ENCODE measurements at places on chromosomes 1 and 21. TPM values are rescaled to one million over a fixed set of nuclear protein-coding genes. Genes with fewer than 3 reads are reported as not detected.
A peak's percentile ranks its signal among the peaks of the same experiment; 100 is the strongest.

The KCNK1 gene
- total RNA-seq = not detected

GRCh38 chr1:208204779-208205178 is 39.4 kb downstream of the PLXNA2 start:
- no peak for DNase-seq

The TEX38 gene
- total RNA-seq = not detected

GRCh38 chr1:109640285-109640865 is 15.5 kb upstream of the GSTM4 start:
- peak; percentile 87 for DNase-seq

DNA sequence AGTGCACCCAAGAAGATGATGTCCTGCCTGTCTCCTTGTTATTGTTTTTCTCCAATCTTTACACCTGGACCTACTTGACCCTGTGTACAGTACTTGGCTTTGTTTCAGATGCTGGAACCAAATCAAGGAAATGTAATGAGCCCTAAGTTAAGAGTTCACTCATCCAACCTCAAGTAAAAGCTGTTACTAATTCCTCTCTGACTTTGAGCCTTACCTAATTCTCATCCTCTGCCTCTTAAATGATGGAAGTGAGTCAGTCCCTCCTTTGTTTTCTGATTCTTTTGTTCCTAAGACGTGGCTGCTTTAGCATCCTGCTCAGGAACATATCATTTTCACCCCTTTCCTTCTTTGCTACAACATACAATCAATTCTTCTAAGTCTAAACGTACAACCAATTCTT is 15.3 kb upstream of the PLA2G4A start:
- no peak for DNase-seq

The ALPL gene
- total RNA-seq = 12.2 TPM

GRCh38 chr1:155003227-155003765 is 694 bp downstream of the ZBTB7B start:
- peak; percentile 49 for DNase-seq

DNA sequence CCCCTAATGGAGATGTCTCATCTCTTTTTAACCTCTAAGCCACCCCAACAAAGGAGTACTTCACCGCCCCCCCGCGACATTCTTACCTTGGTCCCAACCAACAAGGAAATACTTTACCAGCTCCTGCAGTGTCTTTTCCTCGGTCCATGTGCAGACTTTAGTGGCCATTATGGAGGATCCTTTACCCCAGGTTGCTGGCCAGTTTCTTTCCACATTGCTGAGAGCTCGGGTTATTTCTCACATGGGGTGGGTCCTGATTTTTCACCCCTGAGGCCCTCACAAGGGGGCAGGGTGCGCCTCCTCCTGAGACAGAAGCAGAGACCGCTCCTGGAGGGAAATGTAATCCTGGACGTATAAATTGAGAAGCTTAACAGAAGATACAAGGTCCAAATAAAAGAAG is 3.0 kb upstream of the AADACL3 start:
- no peak for DNase-seq

GRCh38 chr1:51576085-51576444 is 40.8 kb upstream of the OSBPL9 start:
- DNase-seq = no peak

The DFFB gene
- 20.7 TPM for total RNA-seq

DNA sequence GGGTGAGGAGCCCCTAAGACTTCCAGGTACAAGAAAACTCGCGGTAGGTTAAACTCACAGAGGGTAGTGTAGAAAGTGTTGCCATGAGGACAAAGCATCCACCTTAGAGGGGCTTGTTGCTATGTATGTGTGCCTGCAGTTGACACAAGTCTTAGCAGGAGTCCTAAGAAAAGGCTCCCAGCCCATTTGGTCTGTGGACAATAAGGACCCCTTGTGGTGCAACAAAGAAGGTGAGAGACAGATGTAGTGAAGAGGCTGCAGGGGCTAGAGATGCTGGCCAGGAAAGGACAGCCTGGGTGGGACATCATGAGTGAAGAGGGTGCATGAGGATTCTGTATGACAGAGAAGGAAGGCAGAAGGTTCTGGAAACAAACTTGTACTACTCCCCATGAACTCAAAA is 36.3 kb upstream of the IL10 start:
- peak; percentile 62 for DNase-seq

The ST3GAL3 gene
- 37.4 TPM for total RNA-seq

- DNase-seq = no peak
These were observed 169.7 kb downstream of the TOMM20 start for GRCh38 chr1:234958706-234959657.

GRCh38 chr1:168613691-168614231 is 37.4 kb downstream of the XCL1 start:
- DNase-seq = no peak

The PHLDA3 gene
- 0.20 TPM for total RNA-seq
